ENCODE measurements at places on chromosomes 3 and 15.
A peak's percentile ranks its signal among the peaks of the same experiment; 100 is the strongest.

DNA sequence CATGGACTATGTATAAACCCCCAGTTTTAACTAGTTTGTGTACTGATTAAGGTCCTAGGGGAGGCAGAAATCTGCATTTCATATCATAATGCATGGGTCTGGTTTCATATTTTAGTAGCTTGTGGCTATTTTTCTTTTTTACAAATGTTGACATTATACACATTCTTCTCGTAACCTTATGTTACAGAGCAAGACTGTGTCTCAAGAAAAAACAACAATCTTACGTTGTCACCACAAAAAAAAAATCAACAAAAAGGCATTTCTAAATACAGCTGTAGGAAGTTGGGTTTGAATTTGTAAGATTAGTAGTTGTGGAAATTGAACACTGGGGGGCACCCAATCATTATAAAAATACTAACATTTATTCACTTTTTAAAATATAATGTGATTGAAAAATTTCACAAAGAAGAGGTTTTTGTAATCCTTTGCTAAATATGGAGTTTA lies 17.9 kb downstream of the SERP1 start:
- peaks cover 6% of the 10 kb centered on the region for H3K27me3 ChIP-seq
- no peak overlapping the region for H3K27ac ChIP-seq
- H3K36me3 ChIP-seq: no peaks in the 10 kb centered on the region
- no peak for DNase-seq

DNA sequence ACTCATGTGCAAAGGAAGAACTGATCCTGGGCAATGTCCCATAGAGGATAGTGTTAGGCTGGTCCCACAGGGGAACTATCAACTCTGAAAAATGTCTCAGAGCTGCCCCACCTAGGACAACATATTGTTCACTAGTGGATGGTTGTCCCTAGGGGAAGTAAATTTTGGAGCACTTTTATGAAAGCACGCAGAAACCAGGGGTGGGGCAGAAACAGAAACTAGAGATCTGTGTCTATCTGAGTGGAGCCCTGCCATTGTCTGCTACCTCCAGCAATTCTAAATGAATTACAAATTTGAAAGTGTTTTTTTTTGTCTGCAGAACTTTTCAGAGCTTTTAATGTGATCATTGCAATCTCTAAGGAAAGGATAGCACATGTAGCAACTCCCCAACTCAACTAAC lies 357.1 kb upstream of the PROK2 start:
- H3K27ac ChIP-seq: no peak overlapping the region
- H3K36me3 ChIP-seq: peaks cover 2% of the 10 kb centered on the region
- DNase-seq: no peak

GRCh38 chr3:107512108-107512507 lies 10.7 kb upstream of the BBX start:
- no peaks in the 10 kb centered on the region for H3K4me1 ChIP-seq
- no peaks in the 10 kb centered on the region for H3K36me3 ChIP-seq
- no peak for DNase-seq
- H3K4me3 ChIP-seq: no peak overlapping the region
- no peak overlapping the region for H3K27ac ChIP-seq

- no peak overlapping the region for H3K27ac ChIP-seq
- H3K4me3 ChIP-seq: no peak overlapping the region
- peaks cover 4% of the 10 kb centered on the region for H3K36me3 ChIP-seq
- no peak for DNase-seq
- no peaks in the 10 kb centered on the region for H3K27me3 ChIP-seq
Measured at GRCh38 chr15:68275165-68275746, 2.3 kb upstream of the FEM1B start.

- H3K4me1 ChIP-seq: no peaks in the 10 kb centered on the region
- no peak for DNase-seq
- no peaks in the 10 kb centered on the region for H3K36me3 ChIP-seq
- no peak overlapping the region for H3K27ac ChIP-seq
Measured at GRCh38 chr15:38876211-38876610, 311.6 kb upstream of the RASGRP1 start.

DNA sequence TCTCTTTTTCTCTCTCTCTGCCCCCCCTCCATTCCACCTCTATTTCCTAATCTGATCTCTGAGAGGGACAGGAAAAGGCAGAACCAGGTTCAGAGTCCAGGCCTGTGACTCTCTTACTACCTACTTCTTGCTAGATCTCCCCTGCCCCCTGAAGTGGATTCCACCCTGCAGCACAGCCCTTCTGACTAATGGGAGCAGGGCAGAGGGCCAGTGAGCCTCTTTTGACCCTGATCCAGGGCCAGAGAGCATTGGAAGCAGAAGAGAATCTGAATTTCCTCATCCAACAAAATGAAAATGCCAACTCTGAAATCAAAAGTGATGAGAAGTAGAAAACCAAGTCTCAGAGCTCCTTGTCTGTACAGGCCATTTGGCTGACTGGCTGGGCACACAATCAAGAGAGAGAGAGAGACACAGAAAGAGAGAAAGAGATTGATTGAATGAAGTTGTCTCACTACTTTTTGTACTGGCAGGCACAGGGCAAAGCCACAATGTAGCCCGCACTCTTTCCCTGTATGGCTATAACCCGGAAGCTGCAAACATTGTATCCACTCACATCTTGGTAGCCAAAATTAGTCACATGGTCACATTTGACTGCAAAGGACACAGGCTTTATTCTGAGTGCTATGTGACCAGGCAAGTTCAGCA lies 31.6 kb upstream of the GLCE start:
- H3K4me1 ChIP-seq: peaks cover 12% of the 10 kb centered on the region
- H3K4me3 ChIP-seq: no peak overlapping the region
- H3K27ac ChIP-seq: no peak overlapping the region
- H3K36me3 ChIP-seq: no peaks in the 10 kb centered on the region
- DNase-seq: no peak
- H3K27me3 ChIP-seq: no peaks in the 10 kb centered on the region

DNA sequence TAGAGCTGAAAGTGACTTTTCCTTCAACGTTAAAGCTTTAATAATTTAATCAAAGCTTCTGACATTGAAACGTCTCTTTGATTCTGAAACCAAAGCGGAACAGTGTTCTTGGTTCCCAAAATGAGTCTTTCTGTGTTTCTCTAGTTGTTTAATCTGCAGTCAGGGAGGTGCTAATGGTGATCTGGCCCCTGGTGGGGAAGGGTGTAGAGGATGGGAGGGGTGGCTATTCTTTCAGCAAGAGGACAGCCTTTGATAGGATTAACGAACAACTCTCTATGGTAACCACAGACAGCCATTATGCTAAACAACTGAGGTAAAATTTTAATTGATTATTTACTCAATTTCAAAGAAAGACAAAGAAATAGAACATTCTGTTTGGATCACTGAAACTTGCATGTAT lies 79.9 kb upstream of the CADPS start:
- no peaks in the 10 kb centered on the region for H3K27me3 ChIP-seq
- H3K36me3 ChIP-seq: no peaks in the 10 kb centered on the region
- no peaks in the 10 kb centered on the region for H3K4me1 ChIP-seq
- H3K27ac ChIP-seq: no peak overlapping the region

GRCh38 chr3:72227486-72228070 lies 442.6 kb upstream of the PROK2 start:
- no peak overlapping the region for H3K27ac ChIP-seq
- H3K4me1 ChIP-seq: no peaks in the 10 kb centered on the region
- H3K4me3 ChIP-seq: no peak overlapping the region
- peaks cover 14% of the 10 kb centered on the region for H3K27me3 ChIP-seq
- no peak for DNase-seq

GRCh38 chr3:133944641-133945380 lies 49.1 kb upstream of the RAB6B start:
- no peak overlapping the region for H3K27ac ChIP-seq
- no peak for DNase-seq
- H3K4me3 ChIP-seq: no peak overlapping the region
- H3K4me1 ChIP-seq: peaks cover 15% of the 10 kb centered on the region

DNA sequence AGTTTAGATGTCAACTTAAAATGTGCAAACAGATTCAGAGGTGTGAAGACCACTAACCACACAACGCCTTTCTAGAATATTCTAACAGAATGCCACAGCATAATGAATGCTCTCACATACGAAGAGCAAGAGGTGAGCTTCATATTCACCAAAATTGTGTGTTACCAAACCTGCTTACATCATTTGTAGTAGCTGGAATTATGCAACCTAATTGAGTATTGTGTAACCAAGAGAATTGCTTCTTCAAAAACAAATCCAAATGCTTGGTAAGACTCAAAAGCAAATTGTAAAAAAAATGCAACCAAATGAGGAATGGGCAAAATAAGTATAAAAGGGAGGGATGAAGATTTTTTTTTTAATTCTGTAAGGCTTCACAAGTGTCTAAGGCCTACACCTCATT lies 160.7 kb downstream of the TAFA4 start:
- H3K4me3 ChIP-seq: no peak overlapping the region
- DNase-seq: no peak
- H3K4me1 ChIP-seq: no peaks in the 10 kb centered on the region
- no peaks in the 10 kb centered on the region for H3K36me3 ChIP-seq

DNA sequence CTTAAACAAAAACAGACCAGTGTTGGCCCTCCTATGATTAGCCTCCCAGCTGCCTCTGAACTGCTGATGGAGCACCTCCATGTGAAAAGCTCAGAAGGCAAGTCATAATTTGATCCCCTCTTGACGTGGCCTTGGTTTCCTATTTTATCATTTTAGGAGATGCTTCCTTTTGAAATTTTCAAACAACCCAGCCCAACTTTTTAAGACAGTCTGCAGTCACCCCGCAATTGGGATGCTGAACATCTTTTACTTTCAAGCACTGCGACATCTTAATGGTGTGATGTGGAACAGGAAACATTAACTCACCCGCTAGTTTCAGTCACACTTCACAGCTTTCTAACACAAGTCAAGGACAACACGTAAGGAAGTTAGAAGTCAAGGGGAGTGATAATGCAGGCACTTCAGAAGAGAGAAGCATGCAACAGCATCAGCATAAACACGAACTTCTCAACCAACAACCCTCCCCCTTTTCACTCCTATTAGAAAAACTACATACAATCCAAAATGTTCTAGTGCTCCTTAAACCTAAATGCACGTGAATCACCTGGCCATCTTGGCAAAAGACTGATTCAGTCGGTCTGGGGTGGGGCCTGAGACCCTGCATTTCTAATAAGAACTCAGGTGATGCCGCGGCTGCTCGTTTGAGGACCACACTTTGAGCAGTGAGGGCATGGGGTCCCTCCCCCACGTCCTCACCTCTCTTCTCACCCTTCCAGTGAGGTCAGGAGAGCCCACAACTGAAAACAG lies 161.5 kb downstream of the FOXP1 start:
- peaks cover 45% of the 10 kb centered on the region for H3K4me1 ChIP-seq
- peak overlapping the region; percentile 77 for H3K27ac ChIP-seq
- peaks cover 14% of the 10 kb centered on the region for H3K36me3 ChIP-seq
- peak; percentile 72 for DNase-seq

GRCh38 chr15:39585389-39585841 lies 4.5 kb downstream of the THBS1 start:
- peaks cover 19% of the 10 kb centered on the region for H3K27me3 ChIP-seq
- no peak for DNase-seq
- peaks cover 16% of the 10 kb centered on the region for H3K4me1 ChIP-seq
- H3K4me3 ChIP-seq: no peak overlapping the region
- no peak overlapping the region for H3K27ac ChIP-seq

GRCh38 chr3:66800941-66801545 lies 197.1 kb upstream of the KBTBD8 start:
- DNase-seq: no peak
- H3K4me3 ChIP-seq: no peak overlapping the region
- H3K27ac ChIP-seq: no peak overlapping the region
- H3K4me1 ChIP-seq: peaks cover 9% of the 10 kb centered on the region
- H3K27me3 ChIP-seq: peaks cover 7% of the 10 kb centered on the region

DNA sequence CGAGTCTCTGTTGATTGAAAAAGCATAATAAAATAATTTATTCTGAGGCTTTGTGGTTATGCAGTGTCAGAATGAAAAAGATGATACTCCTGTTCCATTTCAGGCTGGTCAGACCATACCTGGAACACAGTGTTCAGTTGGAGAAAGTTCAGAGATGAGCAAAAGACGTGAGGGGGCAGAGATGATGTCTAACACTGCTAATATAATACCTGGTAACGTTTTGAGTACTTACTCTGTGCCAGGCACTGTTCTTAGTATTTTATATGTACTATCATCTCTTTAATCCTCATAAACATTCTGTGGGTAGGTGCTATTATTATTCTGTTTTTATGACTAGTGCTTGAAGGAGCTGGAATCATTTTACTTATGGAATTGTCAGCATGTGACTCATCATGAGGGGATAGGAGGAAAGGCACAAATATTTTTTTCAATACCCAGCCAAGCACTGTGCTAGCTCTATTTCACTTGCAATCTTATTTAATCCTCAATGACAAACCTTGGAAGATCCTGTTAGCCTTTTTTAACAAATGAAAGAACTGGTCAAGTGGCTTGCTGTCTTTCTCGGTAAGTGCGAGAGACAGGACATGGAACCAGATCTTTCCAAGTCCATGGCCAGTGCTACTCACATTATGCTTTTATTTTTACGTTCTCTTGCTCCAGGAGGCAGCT lies 31.8 kb downstream of the IQGAP1 start:
- peaks cover 29% of the 10 kb centered on the region for H3K36me3 ChIP-seq
- H3K27ac ChIP-seq: peak overlapping the region; percentile 74
- H3K27me3 ChIP-seq: no peaks in the 10 kb centered on the region
- peak overlapping the region; percentile 20 for H3K4me3 ChIP-seq

DNA sequence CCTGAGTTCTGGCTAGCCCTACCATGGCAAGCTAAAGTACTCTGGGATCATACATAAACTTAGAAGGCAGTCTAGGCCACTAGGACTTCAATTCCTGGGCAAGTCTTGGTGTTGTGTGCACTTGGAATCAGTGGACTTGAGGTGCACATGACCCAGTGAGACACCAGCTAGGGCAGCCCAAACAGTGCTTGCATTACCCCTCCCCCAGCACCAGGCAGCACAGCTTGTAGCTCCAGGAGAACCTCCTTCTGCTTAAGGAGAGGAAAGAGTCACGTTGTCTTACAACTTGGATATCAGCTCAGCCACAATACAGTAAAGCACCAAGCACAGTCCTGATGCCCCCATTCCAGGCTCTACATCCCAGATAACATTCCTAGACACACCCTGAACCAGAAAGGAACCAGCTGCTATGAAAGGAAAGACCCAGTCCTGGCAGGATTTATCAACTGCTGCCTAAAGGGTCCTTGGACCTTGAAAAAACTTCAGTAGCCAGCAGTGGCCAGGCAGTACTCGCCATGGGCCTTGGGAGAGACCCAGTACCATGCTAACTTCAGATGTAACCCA lies 57.2 kb downstream of the MYO9A start:
- no peak overlapping the region for H3K27ac ChIP-seq
- no peaks in the 10 kb centered on the region for H3K27me3 ChIP-seq
- no peak overlapping the region for H3K4me3 ChIP-seq
- peaks cover 5% of the 10 kb centered on the region for H3K4me1 ChIP-seq

- no peaks in the 10 kb centered on the region for H3K4me1 ChIP-seq
- no peak for DNase-seq
- H3K27ac ChIP-seq: no peak overlapping the region
Measured at GRCh38 chr3:144502402-144502801, 530.8 kb downstream of the DIPK2A start.

GRCh38 chr3:186427627-186428281 lies 65.7 kb upstream of the DGKG start:
- H3K4me1 ChIP-seq: no peaks in the 10 kb centered on the region
- no peak for DNase-seq
- H3K4me3 ChIP-seq: no peak overlapping the region
- H3K27me3 ChIP-seq: peaks cover 20% of the 10 kb centered on the region
- no peak overlapping the region for H3K27ac ChIP-seq

GRCh38 chr3:191795196-191795595 lies 334.2 kb downstream of the PYDC2 start:
- H3K4me3 ChIP-seq: no peak overlapping the region
- no peak for DNase-seq
- no peaks in the 10 kb centered on the region for H3K4me1 ChIP-seq
- no peaks in the 10 kb centered on the region for H3K27me3 ChIP-seq
- no peaks in the 10 kb centered on the region for H3K36me3 ChIP-seq
- H3K27ac ChIP-seq: no peak overlapping the region

- peaks cover 11% of the 10 kb centered on the region for H3K27me3 ChIP-seq
- H3K36me3 ChIP-seq: no peaks in the 10 kb centered on the region
Measured at GRCh38 chr3:119296727-119297122, 2.5 kb downstream of the ARHGAP31 start.

Data from activated CD8-positive, alpha-beta memory T cell treated with anti-CD3 and anti-CD28 coated beads, Interleukin-2, amount 10 ng/mL, durations not matched to agents 7 days and 5 days (primary cell).